ENCODE measurements at places on chromosomes 2 and 18.

DNA sequence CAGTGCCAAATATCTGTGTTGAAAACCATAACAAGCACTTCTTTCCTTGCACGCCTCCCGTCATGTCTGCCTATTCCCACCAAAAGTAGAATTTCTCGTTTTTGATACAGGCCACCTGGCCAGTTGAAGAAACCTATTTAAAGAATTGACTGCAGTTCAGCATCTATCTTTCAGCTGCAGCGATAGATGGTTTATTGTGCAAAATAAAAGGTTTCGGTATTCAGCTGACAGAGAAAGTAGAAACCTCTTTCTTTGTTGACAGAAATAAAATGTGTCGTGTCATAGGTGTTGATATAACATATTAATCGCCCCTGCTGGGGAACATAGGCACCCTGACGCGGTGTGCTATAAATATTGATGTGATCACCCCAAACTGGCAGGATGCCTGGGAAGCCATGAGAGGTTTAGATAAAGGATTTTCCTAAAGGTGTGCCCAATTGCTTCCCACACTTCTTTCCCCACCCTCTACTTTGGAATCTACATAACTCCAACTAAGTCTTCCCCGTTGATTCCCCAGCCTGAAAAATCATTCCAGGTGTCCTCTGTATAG lies 570.4 kb downstream of the CCDC85A start:
- no peak for DNase-seq

- DNase-seq: no peak
Measured at GRCh38 chr18:49491534-49491856, 4.5 kb upstream of the C18orf32 start.

- DNase-seq: peak; percentile 22
Measured at GRCh38 chr18:2883076-2883735, 36.4 kb downstream of the EMILIN2 start.

DNA sequence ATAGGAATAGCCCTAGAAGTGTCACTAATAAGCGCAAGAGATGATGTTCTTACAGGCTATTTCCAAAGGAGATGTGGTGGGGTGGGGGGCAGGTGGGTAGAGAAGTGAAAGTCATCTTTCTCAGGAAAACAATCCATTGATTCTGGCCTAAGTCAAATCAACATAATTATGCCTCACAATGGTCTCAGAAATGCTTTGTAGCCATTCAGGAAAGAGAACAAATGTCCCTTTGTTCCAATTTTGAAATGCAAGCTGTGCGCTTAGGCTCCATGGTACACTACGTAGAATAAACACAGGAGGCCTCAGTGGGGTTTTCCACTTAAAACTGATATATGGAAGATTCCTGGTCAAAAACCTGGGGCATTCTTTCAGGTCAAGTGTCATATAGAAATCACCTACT lies 529.9 kb upstream of the KLHL29 start:
- no peak for DNase-seq

DNA sequence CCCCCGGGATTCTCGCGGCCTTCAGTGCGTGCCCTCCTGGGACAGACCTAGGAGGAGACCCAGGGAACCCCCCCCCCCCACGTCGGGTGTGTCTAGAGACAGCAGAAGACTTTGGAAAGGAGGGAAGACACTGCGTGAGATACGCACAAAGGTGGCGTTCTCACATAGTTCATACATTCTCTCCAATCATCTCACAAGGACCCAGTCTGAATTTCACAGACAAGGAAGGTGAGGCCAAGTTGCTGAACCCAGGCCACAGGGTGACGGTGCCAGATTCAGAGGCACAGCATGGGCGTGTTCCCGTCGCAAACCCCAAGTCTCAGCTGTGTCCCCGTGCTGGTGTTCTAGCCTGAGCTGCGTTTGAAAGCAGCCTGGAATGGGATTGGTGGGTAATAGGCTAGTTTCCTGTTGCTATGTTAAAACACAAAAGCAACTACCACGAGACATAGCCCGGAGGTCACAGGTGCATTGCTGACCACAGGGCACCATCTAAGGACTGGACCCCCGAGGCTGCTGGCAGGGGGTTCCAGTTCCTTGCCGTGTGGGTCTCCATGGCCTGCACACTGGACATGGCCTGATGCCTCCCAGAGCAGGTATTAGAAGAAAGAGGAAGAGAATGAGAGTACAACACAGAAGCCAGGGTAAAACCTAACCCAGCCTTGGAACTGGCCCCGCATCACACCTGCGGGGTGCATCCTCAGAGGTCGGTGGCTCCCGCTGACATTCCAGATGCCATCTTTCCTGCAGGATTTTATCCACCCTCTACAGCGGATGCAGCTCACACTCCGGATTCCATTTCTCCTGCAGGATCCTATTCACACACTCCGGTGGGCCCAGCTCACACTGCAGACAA lies 1.1 kb upstream of the PXDN start:
- peak; percentile 40 for DNase-seq

DNA sequence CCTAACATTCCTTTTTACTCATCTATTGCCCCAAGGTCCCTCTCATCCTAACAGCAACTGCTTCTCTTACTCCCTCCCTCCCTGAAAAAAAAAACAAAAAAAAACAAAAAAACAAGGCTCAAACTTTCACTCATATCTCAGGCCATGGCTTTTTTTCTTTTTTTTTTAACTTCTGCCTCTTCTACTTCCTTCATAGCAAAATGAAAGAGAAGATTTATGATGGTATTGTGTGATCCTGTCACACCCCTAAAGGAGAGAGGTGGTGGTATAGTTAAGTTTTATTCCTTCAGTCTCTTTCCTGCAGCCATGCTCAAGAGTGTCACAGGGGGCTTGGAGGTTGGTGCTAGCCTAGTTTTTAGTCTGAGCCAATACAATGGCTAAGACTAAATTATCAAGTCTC lies 21.5 kb upstream of the EPC2 start:
- no peak for DNase-seq

DNA sequence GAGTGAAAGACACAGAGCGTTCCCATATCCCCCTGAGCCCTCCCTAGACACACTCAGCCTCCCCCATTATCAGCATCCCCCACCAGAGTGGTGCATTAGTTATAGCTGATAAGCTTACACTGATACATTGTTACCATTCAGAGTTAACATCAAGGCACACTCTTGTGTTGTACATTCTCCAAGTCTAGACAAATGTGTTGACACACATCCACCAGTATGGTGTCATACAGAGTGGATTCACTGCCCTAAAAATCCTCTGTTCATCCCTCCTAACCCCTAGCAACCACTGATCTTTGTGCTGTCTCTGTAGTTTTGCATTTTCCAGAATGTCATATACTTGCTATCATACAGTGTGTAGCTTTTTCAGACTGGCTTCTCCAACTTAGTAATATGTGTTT lies 78.0 kb upstream of the RPL31 start:
- DNase-seq: no peak

- DNase-seq: no peak
Measured at GRCh38 chr2:160411167-160411566, 82.4 kb downstream of the RBMS1 start.

DNA sequence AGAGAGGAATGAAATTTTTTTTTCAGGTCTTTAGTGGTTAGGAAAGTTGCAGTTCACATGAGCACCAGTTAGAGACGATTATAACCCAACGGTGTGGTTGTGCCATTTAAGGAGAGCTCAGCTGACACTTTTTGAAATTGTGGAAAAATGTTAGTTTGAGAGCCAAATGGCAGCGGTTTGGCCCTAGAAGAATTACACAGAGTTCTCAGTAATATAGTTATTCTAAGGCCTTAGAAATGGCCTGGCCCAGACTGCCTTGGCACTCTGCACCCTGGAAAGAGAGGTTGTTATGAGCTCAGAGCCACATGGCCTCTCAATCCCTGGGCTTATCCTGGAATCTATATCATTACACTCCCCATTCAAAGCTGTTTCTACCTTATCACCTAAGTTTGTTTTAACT lies 117.4 kb downstream of the RHBDD1 start:
- DNase-seq: no peak

GRCh38 chr2:207141386-207141785 lies 24.4 kb downstream of the KLF7 start:
- DNase-seq: no peak

- DNase-seq: no peak
Measured at GRCh38 chr2:50535971-50536759, 495.8 kb downstream of the NRXN1 start.

DNA sequence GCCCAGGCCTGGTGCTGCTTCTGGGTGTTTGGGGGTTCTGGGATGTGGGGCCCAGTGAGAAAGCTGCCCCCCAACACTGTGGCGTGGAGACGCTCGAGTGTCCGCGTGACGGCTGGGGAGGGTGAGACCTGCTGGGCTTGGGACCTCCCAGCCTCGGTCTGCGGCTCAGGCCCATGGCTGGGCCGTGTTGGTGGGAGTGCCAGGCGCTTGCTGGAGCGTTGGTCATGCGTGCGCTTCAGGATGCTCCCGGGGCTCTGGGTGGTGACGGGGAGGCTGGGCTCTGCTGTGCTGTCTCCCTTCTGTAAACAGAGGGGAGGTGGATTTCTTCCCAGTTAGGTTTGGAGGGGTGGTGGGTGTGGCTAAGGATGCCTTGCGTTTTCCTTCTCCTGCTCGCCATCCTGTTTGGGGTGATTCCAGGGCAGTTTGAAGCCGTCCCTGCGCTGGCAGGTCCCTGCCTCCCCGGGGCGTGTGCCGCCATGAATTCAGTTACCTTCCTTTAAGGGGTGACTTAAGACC lies 606 bp downstream of the GAL3ST2 start:
- DNase-seq: no peak

DNA sequence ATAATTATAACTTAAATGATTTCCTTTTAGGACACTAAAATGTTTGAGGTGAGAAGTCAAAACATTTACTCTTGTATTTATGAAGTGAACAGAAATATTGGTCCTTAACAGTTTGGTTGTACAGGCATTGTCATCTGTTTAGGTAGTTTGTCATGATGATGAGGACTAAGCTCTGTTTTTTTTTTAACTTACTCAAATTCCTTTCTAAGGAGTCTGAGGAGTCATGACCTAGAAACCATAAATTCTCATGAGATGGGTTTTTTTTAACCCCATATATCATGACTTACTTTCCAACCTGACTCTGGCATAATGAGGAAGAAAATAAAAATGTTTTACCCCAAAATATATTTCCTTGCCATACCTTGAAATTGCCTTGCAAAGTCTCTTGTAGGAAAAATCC lies 1176.2 kb downstream of the SUCLG1 start:
- DNase-seq: no peak

DNA sequence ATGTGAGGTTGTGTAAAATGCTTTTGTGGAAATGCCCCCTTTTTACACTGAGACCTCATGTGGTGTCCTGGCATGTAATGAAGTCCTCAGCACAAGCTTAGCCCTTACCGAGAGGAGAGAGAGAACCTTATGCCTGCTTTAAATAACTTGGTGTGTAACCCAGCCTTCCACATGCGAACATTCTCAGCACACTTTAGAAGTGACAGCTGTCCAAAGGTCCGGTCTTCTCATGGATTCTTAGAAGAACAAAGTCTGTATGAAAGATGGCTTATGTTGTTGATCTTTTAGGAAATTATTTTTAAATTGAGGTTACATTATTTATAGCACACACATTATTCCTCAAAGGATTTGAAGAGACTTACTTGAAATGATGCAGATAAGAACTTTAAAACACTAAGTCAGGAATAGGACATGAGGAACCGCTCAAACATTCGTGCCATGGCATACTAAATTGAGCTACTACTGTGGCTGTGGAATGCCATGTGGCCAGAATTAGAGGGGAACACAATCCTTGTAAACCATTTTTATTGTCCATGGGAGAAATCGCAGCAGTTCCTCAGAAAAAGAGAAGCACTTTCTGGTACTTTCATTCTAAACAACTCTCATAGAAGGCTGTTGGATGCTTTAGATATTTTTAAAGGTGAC lies 79.6 kb downstream of the WDSUB1 start:
- no peak for DNase-seq

GRCh38 chr2:74372674-74373073 lies 7.4 kb downstream of the DCTN1 start:
- no peak for DNase-seq

DNA sequence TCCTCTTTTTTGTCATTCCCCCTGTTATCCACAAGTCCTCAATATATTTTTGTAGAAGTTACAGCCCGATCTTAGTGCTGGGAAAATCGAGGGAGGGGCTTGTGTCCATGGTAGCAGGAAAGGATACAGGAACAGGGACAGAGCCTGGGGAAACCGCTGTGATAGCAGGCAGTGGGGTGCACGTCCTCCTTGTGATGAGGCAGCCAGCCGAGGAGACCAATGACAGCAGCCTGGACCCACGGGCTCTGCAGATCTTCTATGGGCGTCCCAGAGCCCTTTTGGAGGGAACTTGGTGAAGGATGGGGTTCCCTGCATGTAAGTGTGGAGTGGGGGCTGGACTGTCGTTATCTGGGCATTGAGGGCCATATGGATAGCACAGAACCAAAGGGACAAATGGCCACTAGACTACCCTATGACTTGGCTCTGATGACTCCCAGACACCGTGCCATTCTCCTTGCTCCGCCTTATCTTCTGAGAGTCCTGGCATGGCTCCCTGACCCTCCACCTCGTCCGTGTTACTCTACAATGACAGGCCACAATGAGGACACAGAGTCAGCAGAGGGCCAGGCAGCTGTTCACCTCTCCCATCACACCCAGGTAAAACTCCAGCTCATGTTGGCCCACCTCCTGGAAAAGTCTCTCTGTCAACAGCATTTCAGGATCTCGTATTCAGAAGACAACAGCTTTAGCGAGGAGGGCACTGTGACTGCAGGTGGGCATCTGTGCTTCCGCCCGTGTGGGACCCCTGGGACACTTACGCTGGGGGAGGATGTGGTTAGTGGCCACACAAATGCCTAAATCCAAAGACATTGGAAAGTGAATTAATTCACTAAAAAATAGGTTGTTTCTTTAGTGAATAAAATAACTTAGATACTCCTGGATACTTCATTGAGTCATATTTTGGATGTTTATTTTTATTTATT lies 100.1 kb downstream of the VAPA start:
- peak; percentile 35 for DNase-seq

DNA sequence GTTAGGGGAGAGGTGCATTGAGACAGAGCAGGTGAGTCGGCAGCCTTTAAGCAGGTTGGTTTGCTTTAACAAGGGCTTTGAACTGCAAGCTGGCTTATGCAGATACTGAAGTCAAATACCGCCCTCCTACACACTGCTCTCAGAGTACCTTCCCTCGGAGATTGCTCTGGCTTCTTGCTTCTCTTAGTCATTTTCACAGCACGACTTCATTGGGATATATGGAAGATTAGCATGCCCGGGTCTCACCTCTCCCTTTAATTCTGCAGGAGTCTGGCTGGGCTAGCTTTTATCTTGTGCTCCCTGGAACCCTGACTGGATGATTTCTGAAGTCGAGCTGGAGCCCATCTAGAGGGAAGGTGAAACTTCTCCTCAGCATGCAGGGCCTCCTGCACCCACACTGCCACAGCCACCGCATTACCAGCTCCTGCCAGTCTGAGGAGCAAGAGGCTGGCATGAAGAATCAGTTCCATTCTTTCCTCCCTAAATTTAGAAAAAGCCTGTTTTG lies 395.5 kb upstream of the HNRNPA3 start:
- no peak for DNase-seq

- no peak for DNase-seq
Measured at GRCh38 chr2:241122376-241123002, 20.4 kb upstream of the MTERF4 start.

DNA sequence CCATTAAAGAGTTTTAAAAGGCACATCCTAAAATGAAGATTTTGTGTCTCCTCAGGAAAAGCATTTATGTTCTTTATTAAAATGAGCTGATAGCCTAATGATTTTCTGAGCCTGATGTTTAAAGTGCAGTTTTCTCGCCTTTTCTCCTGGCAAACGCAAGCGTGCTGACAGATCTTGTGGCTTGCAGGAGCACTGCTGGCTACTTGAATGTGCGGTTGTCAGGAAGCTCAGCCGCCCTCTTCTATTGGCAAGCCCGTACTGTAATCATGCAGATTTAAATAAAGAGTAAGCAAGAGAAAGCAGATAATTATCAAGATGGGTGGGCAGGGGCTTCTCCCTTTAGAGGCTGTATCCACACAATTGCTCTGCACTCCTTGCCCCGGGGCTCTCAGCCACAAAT lies 139.5 kb upstream of the SPHKAP start:
- DNase-seq: no peak

- no peak for DNase-seq
Measured at GRCh38 chr2:8803658-8804379, 33.6 kb downstream of the KIDINS220 start.

All from left lobe of liver (tissue), 2 donors.